ENCODE measurements at places on chromosomes 6 and 20. TPM values are rescaled to one million over a fixed set of nuclear protein-coding genes. Genes with fewer than 3 reads are reported as not detected.
A peak's percentile ranks its signal among the peaks of the same experiment; 100 is the strongest.

The DNAH8 gene
- 0.03 TPM for total RNA-seq

The GPX5 gene
- total RNA-seq, result not detected

The LPA gene
- total RNA-seq, result not detected

The HLA-DMB gene
- total RNA-seq, result 10.4 TPM

The PRPH2 gene
- total RNA-seq, result 0.30 TPM

DNA sequence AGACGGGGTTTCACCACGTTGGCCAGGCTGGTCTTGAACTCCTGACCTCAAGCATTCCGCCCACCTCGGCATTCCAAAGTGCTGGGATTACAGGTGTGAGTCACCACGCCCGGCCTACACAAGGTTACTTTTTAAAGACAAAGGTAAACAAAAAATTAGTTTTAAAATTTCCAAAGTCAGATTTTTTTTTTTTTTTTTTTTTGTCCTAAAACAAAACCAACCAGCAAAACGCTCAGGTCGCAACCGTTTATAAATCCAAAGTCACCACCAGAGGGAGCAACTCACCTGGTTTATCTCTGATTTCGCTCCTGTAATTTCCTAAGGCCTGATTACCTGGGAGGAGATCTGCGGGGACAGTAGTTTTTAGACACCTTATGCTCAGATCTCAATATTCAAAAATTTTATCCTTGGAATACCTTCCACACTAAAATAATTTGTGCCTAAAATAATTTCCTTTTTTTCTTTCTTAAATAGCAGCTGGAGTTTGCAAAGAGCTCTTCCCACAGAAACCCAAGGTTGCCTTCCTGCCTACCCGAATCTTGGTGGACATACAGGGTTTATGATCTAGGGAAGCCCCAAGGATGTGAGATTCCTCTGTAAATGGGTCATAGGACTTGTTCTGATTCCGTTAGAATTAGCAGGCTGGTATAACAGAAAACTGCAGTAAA lies 19.8 kb upstream of the TREM1 start:
- no peak for DNase-seq

DNA sequence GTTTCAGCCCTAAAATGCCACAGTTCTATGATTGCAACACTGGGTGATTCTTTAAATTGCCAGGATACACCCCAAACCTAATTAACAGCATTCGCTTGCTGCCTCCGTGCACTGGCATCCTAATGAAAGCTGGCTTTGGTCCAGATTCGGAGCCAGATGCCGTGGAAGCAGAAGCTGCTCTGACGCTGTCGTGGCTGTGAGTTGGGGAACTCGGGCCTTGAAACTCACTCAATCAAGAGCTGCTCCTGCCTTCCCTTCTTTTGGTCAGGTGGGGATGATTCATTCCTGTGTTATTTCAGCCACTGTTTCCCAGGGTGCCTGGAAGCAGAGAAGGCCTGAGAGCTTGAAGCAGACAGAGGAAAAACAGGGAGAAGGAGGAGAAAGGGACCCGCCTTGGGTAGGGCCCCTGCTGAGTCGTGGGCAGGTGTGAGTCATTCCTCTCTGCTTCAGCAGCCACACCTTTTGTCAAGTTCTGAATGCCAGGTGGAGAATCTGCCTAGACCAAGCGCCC lies 36.2 kb upstream of the DSP start:
- DNase-seq, result no peak

- DNase-seq, result no peak
Observed at GRCh38 chr20:50636601-50637540, 54.5 kb downstream of the RIPOR3 start.

DNA sequence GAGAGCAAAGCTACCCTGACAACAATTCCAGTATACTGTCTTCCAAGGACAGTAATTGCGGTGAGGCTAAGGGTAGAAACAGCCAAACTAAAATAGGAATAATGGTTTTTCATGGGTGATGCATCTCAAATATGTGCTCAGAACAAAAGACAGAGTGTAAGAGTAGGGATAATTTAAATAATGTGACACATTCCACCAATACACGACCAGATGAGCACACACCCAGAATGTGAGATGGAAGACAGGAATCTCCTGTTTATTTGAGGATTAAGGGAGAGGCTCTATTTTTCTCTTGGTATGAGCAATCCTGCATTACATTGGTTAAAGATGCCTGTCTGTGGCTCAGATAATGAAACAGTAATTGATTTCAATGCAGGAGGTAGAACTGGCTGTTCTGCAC lies 292.9 kb upstream of the ZFP64 start:
- no peak for DNase-seq

DNA sequence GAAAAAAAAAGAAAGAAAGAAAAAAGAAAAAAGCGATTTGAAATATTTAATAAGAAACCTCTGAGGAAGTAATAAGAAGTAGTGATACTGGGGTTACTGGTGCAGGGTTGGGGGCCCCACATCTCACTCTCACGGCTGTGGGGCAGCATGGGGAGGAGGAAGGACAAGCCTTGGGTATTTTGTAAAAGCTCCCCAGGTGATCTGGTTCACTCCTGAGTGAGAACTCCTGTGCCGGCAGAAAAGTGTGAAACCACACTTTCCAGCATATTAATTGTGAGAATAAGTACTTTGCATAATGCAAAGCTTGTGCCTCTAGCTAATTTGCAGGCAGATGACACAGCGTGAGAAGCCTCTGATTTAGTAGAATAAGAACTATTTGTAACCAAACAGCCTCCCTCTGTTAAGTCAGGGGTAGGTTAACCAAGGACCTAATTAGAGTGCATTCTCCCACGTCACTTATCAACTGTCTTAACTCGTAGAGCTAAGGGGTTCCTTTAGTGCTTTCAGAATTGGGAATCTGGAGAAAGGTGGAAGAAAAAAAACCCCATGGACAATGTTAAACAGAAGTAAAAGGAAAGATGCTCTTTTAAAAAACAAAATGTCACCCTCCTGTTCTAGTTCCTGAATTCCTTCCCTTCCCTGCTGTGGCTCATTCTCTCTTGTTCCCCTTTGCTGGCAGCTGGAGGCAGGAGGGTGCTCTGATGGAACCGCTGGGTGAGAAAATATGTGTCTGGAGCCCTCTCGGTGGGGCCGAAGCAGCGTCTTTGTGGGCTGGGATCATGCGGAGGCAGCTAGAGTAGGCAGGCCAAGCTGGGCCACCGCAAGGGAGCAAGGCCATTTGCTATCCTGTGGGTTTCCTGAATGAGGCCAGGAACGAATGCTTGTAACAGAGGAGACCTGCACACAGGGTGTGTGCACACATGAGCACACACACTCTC lies 108.7 kb downstream of the FYN start:
- DNase-seq, result no peak

- DNase-seq, result peak; percentile 83
Observed at GRCh38 chr20:46174469-46175126, 56.5 kb downstream of the CD40 start.

GRCh38 chr20:29325304-29325640 lies 1932.2 kb upstream of the DEFB115 start:
- no peak for DNase-seq

- DNase-seq, result no peak
Observed at GRCh38 chr20:60727425-60727824, 524.6 kb upstream of the CDH4 start.

GRCh38 chr6:12348530-12349511 lies 58.7 kb downstream of the EDN1 start:
- DNase-seq, result no peak

DNA sequence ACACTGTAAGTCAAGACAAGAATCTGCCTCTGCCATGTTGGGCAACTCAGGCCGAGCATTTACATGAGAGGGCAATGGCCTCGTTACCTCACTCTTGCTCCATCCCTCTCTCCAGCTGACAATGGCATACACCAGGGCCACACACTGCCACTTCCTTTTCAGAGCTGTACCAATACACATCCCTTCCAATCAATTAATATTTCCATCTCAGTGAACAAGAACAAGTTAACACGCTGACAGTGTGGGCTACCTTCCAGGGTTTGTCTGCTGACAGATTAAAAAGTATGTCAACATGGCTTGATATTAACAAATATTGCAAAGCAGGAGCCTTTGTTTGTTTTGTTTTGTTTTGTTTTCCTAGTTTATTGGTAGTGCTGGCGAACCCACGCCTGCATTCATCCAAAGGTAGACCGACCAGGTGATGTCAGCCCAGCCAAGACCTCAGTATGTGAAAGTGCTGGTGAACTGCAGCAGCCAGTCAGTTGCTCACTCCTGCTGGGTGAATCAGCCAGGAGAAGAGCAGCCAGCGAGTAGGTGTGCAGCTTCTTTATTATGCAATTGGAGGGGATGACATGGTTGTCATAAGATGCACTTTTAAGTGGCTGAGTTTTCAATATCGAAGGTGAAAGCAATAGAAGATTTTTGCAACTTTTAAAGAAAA lies 487.3 kb upstream of the JARID2 start:
- DNase-seq, result no peak

- no peak for DNase-seq
Observed at GRCh38 chr6:138036111-138036510, 71.1 kb downstream of the PERP start.

DNA sequence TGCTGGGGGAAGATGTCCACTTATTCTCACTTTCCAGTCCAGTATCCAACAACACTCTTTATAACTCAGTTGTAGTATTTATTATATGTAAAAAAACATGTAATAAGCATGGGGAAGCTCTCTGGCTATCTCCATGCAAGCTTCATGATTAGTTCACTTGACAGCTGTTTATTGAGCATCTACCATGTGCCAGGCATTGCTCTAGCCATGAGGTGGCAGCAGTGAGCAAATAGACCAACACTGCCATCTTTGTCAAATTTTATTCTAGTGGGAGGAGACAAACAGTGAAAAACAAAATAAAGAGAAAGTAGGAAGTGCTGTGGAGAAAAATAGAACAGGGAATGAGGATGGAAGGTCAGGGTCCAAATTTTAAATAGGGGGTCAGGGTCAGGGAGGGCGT lies 131.8 kb downstream of the CFAP61 start:
- no peak for DNase-seq

- no peak for DNase-seq
Observed at GRCh38 chr6:4466769-4467480, 309.3 kb upstream of the CDYL start.

- DNase-seq, result no peak
Observed at GRCh38 chr6:14165091-14165490, 47.5 kb downstream of the CD83 start.

GRCh38 chr6:9399916-9400315 lies 964.6 kb upstream of the SLC35B3 start:
- DNase-seq, result no peak

- no peak for DNase-seq
Observed at GRCh38 chr6:16836144-16836981, 75.1 kb upstream of the ATXN1 start.

DNA sequence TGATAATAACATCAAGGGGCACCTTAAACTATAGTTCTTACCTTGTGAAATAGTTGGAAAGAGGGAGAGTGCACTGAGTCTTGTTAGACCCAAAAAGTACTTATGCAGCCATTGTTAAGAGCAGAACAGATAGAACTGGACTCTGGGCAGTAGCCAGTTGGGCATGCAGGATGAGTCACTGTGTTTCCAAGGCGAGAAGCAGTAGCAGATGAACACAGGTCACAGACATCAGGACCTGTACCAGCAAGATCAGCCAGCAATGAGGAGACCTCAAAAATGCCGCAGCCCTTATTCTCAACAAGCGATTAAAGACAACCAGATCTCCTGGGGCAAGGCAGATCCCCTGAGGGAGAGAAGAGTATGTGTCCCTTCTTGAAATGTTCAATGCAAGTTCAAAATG lies 79.0 kb downstream of the SAMD3 start:
- DNase-seq, result no peak

GRCh38 chr6:9315966-9316650 lies 880.8 kb upstream of the SLC35B3 start:
- DNase-seq, result no peak

GRCh38 chr20:52239102-52239501 lies 47.5 kb upstream of the ZFP64 start:
- DNase-seq, result no peak

DNA sequence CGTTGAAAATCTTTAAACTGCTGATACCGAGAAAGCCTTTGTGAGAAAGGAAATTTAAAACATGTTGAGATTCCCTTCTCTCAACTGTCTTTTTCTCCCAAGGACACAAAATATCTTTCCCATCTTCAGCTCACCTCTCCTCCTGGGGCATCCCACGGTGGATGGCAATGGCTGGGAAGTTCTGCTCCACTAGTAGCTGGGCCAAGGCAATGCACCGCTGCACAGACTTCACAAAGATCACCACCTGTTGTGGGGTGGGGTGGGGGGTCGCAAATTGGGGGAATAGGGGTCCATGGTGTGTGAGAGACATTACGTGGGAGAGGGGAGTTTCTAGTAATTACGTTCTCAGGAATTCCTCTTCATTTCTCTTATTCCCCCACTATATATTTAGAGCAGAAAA lies 2.4 kb downstream of the MCCD1 start:
- no peak for DNase-seq

DNA sequence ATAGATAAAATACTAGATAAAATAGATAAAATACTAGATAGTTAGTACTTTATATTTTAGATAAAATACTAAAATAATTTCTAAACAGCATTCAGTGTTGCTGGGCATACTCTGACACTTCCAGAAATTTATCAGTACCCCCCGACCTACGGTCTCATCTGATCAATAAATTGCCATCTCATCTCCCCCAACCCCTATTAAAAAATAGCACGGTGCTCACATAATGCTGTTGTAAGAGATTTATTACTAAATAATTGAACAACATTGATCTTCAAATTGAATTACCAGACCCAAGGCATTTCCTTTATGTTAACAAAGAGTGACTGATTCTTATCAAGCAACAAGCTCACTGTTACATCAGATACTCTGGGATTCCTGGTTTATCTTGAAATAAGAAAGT lies 300.9 kb downstream of the CBLN4 start:
- DNase-seq, result no peak

GRCh38 chr6:110284855-110285254 lies 73.3 kb downstream of the METTL24 start:
- no peak for DNase-seq

DNA sequence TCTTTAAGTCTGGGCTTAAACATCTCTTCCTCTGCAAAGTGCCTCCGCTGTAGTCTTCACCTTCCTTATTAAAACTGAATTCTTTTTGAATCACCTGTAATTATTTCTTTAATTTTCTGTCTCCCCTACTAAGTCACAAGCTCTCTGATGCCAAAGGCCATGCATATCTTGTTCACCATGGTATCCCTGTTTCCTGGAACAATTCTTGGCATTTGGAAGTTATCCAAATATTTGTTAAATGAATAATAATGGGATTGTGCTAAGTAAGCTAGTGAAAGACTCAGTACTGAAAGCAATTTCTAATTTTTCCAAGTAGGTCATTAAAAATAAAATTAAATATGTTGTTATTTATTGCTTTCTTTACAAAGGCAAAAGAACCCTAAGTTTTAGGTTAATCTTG lies 12.2 kb downstream of the SNAP91 start:
- DNase-seq, result no peak

GRCh38 chr6:108711071-108711470 lies 137.2 kb upstream of the ARMC2 start:
- DNase-seq, result no peak

DNA sequence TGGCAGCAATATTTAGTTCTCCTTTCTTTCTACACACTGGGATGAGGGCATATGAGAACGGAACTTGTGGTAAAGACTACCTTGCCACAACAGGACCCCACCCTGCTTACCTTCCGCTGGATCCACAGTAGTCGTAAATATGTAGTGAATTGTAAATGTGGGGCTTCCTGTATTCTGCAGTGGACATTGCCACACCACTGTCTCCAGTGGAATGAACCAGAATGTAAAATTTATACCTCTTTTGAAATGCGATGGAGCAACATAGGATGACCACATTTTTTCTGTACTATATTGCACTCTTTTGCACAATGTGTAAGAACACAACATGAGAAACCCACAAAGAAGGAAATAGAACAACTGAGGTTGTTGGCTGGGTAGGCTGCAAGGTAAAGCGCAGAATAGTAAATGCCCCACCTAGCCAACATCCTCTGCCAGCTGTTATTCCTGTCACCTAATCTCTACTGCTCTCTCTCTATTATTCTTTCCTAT lies 16.1 kb upstream of the RIPOR2 start:
- DNase-seq, result no peak
